Testis (tissue), 5 donors: ENCODE measurements at places on chromosomes 1 and 21. TPM values are rescaled to one million over a fixed set of nuclear protein-coding genes. Genes with fewer than 3 reads are reported as not detected.

The FAM167B gene
- total RNA-seq, result 1.6 TPM

The UBE2U gene
- 31.6 TPM for total RNA-seq

The SPATA1 gene
- total RNA-seq, result 7.1 TPM

The CEP350 gene
- total RNA-seq, result 177 TPM

The CD34 gene
- total RNA-seq, result 28.3 TPM

The HRNR gene
- 0.06 TPM for total RNA-seq

The UBL4B gene
- total RNA-seq, result 95.5 TPM

The DNAJC16 gene
- total RNA-seq, result 24.3 TPM

The S100A10 gene
- 110 TPM for total RNA-seq

The SPATA21 gene
- total RNA-seq, result 6.0 TPM

The LRRC38 gene
- total RNA-seq, result 1.6 TPM

GRCh38 chr1:63012339-63012738 is 228.4 kb downstream of the ATG4C start:
- no peak for DNase-seq

- peak; percentile 85 for DNase-seq
Observed at GRCh38 chr1:156421062-156421938, 52.3 kb downstream of the RHBG start.

DNA sequence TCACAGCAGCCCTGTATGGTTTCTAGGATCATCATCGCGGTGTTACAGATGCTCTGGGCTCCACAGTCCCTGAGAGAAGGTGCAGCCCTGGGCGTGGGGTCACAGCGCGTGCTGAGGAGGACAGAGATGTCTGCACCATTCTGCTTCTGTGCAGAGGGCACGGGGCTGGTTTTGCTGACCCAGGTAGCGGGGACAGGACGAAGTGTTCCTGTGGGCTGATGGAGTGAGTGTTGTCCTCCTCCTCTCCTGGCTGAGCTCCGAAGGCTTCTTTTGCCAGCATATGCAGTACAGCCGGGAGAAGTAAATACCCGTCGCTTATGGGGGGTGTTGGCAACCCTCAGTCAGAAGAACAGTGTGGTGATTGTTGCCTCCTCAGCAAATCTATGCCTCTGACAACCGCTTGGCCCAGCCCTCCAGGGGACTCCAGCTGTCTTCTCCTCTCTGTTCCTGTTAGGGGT is 101.5 kb downstream of the DDX20 start:
- peak; percentile 21 for DNase-seq

GRCh38 chr1:36480161-36480560 is 2.6 kb downstream of the CSF3R start:
- no peak for DNase-seq

DNA sequence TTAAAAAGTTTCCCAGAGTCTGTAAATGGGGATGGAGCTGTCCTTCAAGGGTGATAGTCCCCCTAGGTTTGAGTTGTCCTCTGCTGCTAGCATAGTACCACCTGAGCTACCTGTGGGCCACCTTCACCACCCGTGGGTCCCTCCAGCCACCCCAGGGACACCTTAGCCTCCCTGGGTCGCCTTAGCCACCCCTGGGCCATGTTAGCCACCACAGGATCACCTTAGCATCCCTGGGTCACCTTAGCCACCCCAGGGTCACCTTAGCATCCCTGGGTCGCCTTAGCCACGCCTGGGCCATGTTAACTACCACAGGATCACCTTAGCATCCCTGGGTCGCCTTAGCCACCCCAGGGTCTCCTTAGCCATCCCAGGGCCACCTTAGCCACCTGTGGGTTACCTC is 67.1 kb downstream of the ADARB1 start:
- DNase-seq, result no peak

- no peak for DNase-seq
Observed at GRCh38 chr1:27938488-27938887, 3.7 kb downstream of the SMPDL3B start.

GRCh38 chr1:53763911-53764310 is 24.9 kb upstream of the GLIS1 start:
- DNase-seq, result no peak

DNA sequence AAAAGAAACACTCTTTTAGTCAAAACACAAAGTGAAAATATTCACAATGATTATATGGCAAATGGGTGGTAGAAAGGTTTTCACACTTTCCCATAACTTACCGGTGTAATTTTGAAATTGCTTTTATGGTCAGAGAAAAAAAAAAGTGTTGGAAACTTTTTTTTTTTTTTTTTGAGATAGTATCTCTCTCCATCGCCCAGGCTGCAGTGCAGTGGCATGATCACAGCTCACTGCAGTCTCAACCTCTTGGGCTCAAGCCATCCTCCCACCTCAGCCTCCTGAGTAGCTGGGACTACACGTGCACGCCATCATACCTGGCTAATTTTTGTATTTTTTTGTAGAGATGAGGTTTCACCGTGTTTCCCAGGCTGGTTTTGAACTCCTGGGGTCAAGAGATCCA is 3.3 kb downstream of the IFNGR2 start:
- DNase-seq, result peak; percentile 36

- no peak for DNase-seq
Observed at GRCh38 chr1:179761846-179762640, 19.0 kb downstream of the FAM163A start.

DNA sequence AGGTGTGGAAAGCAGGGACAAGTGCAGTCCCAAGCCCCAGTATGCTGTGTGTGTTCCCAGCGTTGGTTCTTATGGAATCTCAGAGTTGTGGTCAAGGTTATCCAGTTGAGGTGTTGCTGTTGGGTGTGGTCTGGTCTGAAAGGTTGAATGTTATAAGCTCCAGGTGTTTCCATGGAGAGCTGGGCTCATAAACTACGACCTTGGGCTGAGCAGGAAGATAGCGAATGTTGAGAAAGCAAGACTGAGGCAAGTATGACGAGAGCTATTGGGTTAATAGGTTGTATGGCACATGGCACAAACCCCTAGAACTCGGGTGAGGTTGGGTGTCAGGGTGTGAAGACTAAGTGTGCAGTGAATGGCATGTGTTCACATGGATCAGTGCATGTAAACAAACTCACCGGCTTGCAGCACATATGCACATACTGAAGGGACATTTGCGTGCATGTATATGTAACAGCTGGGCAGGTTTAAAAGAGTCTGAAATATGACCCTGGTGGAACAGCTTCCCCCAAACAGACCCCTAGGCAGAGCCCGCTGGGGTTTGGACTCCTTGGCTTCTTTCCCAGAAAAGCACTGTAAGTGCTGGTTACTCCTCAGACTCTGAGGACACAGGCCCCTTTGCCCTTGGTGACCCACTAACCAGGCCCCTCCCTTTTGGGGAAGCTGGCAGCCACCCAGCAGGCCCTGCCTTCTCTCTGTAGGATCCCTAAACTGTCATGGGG is 117.5 kb downstream of the NAV1 start:
- DNase-seq, result no peak

- DNase-seq, result no peak
Observed at GRCh38 chr21:35696644-35697043, 363.7 kb downstream of the SETD4 start.

DNA sequence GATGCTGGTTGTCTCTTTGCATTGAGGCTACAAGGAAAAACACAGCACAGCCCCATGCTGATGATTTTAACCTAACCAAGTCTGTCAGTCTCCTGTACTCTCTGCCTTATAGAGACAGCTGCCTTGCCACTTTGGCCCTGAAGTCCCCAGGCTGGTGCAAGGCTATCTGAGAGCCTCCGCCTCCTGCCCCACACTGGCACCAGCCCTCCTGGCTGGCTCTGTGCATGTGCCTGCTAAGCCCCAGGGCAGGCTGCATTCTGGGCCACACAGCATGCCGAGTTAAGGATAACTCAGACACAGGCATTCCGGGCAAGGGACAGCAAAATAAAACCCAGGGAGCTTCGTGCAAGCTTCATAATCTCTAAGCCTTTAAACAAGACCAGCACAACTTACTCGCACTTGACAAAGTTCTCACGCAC is 910 bp downstream of the RUNX1 start:
- no peak for DNase-seq

GRCh38 chr1:9332513-9333143 is 39.9 kb downstream of the SPSB1 start:
- DNase-seq, result no peak

DNA sequence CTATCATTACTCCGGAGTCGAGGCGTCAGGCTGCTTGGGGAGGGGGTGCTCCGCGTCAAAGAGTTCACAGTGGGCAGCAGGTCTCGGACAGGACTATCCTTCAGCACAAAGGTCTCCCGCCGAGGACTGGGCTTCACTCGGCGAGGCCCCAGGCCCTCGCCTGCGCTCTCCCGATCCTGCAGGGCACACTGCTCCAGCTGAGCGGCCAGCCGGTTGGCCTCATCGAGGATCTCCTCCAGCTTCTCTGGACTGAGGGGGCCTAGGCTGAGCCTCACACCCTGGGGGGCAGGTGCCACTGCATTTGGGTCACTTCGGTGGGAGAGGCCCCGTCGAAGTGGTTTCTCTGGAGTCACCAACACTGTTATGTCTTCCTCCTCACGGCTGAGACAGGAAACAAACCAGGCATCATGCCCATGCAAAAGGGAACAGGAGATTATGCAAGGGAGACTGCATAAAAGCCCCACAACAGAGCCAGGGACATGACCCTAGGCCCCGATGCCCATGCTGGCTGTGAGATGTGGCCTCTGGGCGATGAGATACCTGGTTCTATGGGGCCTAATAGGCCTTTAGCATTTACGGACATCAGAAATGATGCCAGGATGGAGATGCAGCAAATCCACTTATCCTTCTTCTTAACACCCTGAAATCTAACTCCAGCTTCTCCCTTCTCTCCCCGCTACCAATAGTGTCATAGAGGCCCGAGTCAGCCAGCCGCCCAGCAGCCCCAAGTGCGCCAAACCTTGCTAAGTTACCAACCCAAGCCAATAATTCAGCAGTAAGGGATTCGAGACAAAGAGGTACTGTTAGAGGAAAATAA is 1.1 kb downstream of the PSRC1 start:
- no peak for DNase-seq

DNA sequence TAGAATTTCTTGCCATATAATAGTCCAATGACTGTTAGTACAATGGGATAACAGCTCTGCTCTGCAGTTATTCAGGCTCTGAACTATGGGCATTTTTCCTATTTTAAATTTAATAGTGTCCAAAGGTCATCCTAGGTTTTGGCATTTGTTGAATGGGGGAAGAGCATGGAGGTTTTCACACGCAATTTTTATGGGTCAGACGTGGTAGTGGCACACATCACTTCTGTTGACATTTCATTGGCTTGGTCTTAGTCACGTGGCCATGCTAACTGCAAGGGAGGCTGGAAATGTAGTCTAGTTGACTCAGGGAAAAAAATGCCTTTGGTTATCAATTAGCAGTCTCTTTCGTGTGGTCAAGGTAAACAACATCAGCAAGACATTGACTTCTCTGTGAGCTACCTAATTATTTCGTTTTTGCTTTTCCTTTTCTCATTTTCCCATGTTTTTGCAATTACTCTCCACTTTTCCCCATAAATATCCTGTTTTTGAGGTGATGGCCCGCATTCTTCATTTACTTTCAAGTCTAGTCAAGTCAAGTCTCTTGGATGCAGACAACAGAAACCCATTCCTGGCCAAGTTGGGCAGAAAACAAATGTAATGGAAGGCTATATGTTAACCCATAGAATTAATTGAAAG is 82.8 kb downstream of the DYRK1A start:
- DNase-seq, result no peak

DNA sequence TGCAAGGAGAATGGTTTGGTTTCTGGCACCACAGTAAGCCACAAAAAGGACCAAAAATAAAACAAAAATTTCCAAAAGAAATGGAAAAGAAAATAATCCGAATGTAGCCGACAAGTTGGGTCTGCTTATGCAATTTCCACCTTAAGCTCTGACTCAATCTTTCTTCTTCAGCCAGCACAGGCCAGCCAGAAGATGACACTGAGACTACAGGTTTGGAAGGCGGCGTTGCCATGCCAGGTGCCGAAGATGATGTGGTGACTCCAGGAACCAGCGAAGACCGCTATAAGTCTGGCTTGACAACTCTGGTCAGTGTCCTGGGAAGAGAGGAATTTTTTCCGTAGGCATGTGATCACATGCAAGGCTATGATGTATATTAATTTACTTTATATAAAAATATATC is 23.4 kb downstream of the PDPN start:
- DNase-seq, result no peak

DNA sequence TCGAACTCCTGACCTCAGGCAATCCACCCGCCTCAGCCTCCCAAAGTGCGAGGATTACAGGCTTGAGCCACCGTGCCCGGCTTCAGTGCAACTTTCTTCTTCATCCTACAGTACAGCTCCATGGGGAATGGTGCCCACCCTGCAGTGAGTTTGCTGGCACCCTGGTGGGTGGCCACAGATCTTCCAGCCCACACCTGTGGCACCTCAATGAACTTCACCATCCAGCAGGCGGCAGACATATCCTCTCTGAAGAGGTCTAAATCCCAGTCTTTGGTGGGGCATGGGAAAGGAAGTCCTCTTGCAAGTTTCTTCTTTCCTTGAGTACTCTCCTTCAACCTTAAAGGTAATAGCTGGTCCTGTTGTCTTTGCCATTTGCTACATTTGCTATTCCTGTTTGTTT is 18.1 kb upstream of the ZBTB8A start:
- no peak for DNase-seq

DNA sequence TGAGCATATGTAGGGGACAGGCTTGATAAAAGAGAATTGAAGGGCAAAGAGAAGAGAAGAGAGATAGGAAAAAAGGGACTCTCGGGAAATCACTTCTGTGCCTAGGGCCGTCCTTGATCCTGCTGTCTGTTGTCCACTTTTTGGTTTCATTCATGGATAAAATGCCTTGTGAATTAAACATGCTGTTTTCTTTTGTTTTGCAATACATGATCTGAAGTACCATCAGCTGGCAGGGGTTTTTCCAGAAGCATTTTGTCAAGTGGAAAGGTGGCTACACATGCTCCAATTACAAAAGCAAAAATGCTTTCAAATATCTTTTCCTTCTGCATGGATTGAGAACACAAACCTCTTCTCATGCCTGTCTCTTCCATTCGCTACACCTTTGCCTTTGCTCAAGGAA is 361.7 kb downstream of the PDE4B start:
- DNase-seq, result no peak

GRCh38 chr1:149928401-149928724 is 760 bp upstream of the SF3B4 start:
- DNase-seq, result no peak

DNA sequence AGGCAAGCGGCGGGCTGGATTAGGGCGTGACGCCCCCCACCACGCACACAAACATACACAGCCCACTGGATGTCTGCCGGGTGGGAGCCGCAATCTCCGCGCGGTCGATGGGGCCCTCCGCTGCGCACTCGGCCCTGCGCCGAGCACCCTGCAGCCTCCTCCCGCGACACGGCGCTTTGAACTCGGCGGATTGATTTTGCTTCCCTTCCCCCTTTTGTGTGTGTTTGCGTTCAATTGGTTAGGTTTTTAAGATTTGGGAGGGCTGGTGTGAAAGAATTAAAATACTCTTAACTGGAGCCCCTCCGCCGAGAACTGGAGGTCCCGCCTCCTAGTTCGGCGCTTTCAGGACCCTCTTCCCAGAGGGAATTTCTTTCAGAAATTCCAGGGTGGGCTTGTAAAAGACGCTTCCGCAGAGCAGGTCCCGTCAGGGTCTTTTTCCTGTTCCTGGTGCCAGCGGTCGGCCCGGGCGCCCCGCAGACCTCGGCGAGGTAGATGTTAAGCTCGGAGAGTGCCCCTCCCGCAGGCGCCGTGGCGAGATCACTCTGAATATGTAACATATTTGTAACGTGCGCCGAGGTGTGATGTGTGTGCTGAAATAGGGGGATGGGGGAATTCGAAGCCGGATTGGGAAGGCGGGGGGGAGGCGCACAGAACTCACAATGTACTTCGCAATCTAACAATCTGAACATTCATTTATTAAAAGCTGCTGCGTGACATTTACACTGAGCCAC is 8.0 kb upstream of the BARHL2 start:
- no peak for DNase-seq

- no peak for DNase-seq
Observed at GRCh38 chr1:188281921-188282320, 1453.2 kb downstream of the PLA2G4A start.
